ENCODE measurements at places on chromosomes 12 and 14.

DNA sequence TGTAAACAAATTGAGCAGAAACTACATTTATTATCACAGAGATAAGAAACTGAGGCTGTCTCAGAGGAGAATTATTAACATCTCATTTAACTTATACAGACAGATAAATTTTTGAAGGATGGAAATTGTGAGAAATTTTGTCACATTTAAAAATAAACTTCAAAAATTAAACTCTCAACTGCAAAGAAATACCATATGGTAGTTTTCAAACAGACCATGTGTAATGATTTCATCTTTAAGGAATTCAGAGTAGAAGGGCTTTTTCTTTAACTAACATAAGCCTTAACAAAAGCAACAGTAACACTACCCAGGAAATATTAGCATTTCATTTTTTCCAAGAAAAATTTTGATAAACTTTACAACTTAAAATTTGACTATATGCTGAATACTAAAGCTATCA lies 26.6 kb downstream of the NUP37 start:
- DNase-seq = no peak

- no peak for DNase-seq
These were observed 1.6 kb upstream of the HPD start for GRCh38 chr12:121860257-121860656.

GRCh38 chr12:12331896-12332295 lies 18.1 kb downstream of the MANSC1 start:
- DNase-seq = no peak

DNA sequence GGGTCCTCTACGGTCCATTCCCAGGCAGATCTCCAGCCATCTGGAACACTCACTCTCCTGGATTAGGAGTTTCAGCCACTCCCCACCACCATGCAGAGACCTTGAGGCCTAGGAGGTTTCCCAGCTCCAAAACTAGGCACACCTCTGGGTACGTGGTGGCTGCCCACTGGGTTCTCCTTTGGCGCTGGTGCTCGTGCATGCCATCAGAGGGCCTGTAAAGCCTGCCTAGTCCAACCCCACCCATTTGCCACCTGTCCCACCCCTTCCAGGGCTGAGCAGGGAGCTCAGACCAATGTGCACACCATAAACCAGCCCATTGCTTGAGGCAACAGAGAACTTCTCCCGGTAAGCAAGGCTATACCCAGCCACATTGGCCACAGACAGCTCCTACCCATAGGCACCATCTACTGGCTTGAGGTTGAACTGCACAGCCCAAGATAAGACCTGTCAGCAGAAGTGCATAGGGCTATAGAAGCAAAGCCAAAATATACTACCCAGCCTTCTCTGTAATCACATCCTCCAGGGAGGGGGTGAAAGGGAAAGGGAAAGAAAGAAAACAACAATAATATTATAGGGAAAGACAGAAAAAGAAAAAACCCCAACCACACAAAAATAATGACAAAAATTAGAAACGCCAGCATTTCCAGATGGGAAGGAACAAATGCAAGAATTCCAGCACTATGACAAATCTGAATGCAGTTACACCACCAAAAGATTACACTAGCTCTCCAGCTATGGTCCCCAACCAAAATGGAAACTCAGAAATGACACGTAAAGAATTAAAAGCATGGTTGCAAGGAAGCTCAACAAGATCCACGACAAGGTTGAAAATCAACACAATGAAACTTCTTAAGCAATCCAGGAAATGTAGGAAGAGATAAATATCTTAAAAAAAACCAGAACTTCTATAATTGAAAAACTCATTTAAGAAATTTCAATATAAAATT lies 111.9 kb upstream of the CCDC175 start:
- DNase-seq = no peak

DNA sequence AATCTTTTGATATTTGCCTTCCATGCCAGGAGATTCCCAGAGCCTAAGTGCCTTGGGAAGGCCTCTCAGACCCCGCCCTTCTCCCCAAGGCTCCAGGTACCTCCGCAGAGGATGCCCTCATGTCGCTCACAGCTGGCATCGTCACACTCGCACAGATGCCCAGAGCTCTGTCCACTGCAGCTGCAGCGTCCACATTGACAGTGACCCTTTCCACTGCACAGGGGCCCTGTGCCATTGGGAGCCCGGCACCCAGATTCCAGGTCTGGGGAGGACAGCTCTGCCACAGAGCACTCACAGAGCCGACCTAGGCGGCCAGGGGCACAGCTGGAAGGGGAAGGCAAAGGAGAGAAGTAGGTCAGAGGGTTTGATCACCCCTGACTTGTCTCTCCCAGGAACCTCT lies 12.3 kb upstream of the CSAD start:
- DNase-seq = no peak

DNA sequence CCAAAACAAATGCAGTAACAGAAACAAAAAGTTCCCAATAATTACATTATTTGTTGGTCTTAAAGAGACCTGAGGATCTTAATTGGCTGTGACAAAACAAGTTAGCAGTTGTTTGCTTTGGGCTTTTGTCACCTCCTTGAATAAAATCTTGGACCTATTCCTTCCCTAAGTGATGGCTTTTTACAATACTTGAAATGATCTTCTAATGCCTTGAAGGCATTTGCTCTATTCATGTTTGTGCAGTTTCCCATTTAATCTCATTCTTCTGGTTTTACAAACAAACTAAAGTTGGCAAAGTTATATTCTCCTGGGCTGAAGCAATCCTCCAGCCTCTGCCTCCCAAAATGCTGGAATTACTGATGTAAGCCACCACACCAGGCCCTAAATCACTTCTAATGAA lies 98.8 kb downstream of the OSBPL8 start:
- DNase-seq = no peak

GRCh38 chr12:109178532-109178931 lies 62.1 kb downstream of the ACACB start:
- no peak for DNase-seq

GRCh38 chr12:45458854-45459807 lies 243.2 kb downstream of the ANO6 start:
- no peak for DNase-seq

DNA sequence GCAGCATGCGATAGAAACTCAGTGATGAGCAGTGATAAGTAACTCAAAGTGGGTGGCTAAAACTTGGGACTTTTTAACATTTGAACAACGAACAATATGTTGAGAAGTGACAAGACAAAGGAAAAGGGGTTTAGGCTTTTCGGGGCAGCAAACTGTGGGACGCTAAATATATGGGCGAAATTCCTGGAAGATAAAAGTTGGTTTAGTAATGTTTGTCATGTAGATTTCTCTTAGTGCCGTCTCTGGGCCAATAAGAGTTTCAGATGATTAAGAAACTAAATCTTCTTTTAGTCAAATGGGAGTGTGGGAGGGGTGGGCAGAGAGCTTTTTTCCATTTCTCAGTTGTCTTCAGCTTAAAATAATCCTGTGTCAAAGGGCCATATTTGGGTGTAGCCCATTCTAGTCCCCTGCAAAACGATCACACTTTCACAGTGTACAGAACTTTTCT lies 41.7 kb upstream of the FUT8 start:
- no peak for DNase-seq

DNA sequence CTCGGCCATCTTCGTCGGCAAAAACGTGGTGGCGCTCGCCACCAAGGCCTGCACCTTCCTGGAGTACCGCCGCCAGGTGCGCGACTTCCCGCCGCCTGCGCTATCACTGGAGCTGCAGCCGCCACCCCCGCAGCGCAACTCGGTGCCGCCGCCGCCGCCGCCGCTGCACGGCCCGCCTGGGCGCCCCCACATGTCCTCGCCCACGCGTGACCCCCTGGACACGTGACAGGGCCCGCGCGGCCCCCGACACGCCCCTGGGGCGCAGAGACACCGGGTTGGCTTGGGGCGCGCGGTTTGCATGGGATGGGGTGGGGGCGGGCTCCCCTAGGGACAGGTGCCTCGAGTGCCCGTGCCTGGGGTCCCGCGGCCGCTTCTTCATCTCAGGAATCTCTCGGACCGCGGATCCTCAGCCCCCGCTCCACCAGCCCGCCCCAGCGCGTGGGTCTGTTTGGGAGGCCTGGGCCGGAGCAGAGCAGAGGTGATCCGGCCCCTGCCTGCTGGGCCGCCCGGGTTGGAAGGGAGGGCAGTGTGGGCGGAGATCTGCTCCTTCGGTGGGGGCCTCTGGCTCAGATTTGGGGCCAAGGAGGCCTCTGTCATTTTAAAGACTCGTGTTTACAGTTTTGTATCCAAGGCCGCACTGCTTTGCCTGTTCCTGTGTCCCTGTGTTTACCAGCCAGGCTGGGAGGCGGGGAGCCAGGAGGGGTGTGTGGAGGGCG lies 3.3 kb downstream of the TMEM121 start:
- DNase-seq = no peak

DNA sequence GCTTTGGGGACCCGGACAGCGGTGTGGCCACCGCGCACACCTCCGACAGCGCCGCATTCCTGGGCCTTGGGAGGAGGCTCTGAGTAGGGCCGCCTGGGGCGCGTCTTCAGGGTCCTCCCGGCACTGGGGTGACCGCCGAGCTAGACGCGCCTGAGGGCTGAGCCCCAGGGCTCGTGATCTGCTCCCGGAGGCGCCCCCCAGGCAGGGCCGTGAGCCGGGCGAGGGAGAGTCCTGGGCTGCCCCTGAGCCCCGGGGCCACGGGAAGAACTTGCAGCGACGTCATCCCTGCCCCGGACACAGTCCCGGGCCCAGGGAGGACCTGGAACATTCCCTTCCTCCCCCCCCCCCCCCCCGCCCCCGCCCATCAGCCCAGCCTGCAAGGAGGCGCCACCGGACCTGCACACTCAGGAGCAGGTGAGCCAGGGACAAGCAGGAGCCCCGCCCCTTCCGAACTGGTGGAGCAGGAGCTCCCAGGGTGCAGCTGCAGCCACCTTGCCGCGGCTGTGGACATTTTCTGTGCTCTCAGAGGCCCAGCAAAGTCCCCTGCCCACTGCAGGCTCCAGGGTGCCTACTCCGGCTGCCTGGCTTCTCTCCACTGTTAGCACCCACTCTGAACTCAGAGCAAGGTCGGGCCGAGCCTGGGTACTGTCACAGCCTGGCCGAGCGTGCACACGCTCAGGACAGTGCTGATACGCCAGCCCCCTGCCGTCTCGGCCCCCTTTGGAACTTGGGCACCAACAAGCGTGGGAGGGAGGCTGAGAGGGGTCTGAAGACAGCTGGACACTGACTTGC lies 50.7 kb downstream of the A2M start:
- DNase-seq = no peak

GRCh38 chr12:51915951-51916350 lies 8.6 kb downstream of the ACVRL1 start:
- DNase-seq = no peak

DNA sequence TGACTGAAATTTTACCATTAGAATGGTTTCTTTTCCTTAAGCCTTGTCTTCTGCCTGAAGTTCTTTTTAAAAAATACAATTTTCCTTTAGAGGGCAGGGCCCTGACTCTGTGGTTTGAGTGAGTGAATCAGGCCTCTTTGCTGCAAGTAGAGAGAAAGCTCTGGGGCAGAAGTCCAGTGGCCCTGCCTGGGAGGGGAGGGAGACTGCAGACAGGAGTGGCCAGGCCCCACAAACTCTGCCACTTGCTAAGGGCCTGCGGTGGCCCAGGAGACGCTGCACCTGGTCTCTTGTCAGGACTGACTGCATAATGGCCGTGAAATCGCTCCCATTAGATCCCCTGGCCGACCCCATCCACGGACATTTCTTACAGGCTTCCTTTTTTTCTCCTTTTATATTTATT lies 25.5 kb downstream of the TSPAN11 start:
- no peak for DNase-seq

DNA sequence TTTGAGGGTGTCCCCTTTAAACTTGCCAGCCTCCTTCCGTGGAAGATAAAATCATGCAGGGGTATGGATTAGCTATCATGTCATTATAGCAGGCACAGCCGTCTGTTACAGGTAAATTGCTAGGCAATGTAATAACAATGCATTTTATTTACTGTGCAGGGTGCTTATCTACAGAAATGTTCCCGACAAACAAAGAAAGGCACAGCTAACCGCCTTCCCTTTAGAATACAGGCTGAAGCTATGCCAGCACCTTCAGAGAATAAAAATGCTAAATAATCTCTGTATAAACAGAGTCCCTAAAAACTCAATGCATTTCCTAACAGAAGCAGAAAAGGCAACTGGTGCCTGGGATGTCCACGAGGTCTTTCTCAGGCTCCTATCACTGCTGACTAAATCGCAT lies 239.2 kb downstream of the SPTSSA start:
- DNase-seq = no peak

- DNase-seq = no peak
These were observed 16.7 kb downstream of the TMEM132D start for GRCh38 chr12:129887101-129887500.

DNA sequence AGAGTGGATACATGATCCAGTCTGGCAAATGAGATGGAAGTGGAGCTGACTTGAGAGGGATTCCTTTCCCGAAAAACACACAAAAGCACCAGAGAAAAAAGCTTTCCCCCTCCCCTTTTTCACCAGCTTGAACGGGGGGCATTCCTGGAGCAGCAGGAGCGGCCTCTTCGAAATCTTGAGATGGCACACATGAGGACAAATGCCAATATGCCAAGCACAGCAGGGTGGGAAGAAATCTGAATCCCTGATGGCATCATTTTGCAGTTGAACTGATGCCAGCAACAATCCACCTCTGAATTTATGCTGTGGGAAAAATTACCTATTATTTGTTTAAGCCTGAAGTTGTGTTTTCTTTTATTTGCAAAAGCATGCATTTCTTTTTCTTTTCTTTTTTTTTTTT lies 29.7 kb upstream of the BICD1 start:
- no peak for DNase-seq

Measured in NCI-H2081 treated with DMSO at 0.1 percent for 48 hours (cell line).